Common myeloid progenitor, CD34-positive (primary cell): ENCODE measurements at places on chromosomes 5 and 9.

GRCh38 chr9:82923912-82924605, 138.9 kb downstream of the RASEF start:
- no peak for DNase-seq

DNA sequence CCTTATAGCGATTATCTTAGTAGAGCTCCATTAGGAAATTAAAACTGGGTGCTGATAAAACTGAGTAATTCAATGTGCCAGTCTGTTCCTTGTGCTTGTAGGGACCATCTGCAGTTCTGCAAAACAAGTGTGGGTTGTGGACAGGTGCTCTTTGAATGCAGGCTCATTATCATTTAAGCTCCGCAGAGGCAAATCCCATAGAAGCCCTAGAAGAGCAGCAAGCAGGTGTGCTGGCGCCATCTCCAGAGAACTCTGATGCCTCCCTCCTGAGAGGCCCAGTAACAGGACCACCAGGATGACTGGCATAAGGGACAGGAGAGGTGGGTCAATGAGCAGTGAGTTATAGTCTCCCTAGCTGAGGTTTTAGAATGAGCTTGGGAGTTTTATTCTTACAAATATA, 1342.4 kb upstream of the DMAC1 start:
- DNase-seq: no peak

DNA sequence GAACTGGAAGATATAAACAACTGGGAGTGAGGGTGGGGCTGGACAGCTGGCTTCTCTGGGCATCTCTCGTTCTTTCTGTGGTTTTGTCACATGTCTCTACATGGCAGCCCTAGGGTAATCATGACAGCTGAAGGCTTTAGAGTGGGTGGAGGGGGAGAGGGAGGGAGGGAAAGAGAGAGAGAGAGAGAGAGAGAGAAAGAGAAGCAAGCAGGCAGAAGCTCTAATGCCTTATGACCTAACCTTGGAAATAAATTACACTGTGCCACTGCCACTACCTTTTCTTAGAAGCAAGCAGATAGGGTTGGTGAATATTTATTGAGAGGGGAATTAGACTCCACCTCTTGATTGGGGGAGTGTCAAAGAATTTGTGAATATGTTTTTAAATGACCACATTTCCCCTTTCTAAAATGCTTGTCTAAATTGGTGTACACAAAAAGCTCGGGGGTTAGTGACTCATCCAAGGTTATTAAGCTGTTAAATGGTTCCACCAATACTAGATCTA, 2.6 kb upstream of the DAPK1 start:
- DNase-seq: peak; percentile 60

DNA sequence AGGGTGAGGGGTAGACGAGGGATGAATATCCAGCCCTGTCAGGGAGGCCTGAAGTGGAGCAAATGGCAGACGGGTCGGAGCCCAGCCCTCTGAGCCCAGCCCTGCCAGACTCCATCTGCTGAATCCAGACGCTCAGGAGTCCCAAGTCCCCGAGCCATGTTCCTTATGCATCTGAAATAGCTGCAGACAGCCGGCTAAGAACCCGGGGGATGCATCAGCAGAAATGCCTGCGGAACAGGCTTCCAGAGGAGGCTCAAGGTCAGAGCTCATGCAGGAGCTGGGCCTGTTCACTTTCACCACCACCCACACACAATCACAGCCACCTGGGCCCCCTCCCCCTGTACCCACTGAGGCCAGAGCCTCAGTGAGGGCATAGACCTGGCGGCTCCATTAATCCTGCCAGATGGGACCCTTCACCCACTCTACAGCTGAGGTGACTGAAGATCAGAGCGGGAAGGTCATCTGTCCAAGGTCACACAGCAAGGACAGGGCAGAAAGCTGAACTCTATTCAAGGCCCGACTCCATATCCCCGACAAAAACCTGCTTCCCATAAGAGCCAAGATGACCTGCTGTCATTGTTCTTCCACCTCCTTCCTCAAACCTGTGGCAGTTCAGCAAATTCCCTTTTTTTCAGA, 24.4 kb upstream of the AKNA start:
- DNase-seq: no peak

- DNase-seq: no peak
Measured at GRCh38 chr5:20351849-20352248, 363.8 kb upstream of the CDH18 start.

- no peak for DNase-seq
Measured at GRCh38 chr5:112917453-112917995, 4.5 kb downstream of the REEP5 start.

- DNase-seq: no peak
Measured at GRCh38 chr9:104091116-104091515, 3.0 kb upstream of the SMC2 start.

GRCh38 chr9:19294219-19294618, 63.7 kb downstream of the DENND4C start:
- no peak for DNase-seq

DNA sequence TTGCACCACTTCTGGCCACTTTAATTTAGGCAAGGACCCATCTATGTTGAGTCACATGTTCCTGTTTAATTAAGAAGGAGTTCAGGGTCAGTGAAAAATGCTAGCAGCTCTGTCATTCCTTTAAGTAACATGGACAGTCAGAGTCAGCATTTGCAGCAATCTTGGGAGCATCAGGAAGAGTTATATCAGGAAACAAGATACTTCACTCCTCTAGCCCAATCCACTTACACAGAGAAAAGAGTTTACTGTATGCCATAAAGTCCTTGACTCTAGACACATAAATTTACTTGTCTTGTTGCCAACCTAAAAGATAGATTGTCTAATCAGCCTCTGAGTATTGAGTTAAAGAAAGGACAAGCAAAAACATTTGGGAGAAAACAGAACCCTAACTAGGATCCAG, 266.7 kb downstream of the PJA2 start:
- DNase-seq: no peak

DNA sequence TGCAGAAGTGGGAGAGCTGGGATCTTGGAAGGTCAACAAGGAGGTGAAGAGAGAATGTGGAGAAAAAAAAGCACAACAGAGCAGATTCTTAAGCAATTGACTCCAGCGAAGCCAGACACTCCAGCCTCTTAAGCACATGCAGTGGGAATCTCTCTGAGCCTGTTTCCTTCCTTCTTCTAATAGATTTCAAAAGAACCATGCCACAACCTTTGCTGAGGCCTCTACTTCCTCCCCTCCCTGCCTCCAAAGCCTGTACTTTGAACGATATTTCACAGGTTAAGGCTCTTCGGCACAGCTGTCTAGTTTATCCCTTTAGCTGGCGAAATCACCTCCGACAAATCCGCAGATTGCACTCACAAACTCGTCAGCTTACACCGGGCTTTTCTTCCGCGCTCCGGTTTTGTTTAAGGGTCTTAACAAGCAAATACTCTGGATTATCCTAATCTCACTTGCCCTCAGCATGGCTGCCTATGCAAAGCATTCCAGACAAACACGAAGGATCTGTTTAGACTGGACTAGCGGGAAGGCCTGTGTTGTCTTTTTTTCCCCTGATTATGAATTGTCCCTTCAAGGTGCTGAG, 211.6 kb upstream of the PANK3 start:
- no peak for DNase-seq
